Forelimb muscle (tissue), 1 donor: ENCODE measurements at places on chromosomes 11 and 22.

DNA sequence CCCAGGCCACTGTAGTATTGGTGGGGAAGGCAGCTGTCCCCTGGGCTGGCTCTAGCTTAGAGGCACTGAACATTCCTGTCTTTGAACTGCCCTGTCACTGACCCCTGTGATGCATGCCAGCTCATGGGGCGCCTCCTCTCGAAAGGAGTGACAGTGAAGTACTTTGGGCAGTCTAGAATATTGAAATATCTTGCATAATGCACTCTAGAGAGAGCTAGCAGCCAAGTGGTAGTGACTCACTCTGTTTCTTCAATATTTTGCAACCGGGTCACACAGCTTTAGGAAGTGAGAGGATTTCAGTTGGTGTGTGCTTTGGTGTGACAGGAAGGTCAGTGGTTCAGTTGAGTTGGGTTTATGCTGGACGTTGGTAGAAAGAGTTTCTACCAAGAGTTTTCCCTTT is 35.5 kb upstream of the ST14 start:
- no peak for DNase-seq

DNA sequence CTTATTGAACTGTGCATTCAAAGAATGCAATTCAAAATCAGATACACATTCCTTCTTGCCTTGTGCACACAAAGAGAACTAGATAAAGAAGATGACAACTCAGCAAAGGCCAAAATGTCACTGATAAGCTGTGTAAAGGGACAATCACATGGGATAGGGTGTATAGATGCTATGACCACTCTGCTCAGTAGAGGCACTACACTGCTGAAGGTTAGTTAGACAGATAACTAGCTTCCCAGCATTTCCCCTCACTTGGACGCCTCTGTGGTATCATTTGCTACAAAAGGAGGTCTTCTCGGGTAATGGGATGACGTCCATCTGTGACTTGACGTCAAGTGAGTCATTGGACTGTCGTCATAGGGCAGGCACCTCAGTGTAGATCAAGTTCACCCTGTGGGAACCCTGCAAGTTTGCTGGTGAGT is 424.9 kb upstream of the CCDC90B start:
- no peak for DNase-seq

DNA sequence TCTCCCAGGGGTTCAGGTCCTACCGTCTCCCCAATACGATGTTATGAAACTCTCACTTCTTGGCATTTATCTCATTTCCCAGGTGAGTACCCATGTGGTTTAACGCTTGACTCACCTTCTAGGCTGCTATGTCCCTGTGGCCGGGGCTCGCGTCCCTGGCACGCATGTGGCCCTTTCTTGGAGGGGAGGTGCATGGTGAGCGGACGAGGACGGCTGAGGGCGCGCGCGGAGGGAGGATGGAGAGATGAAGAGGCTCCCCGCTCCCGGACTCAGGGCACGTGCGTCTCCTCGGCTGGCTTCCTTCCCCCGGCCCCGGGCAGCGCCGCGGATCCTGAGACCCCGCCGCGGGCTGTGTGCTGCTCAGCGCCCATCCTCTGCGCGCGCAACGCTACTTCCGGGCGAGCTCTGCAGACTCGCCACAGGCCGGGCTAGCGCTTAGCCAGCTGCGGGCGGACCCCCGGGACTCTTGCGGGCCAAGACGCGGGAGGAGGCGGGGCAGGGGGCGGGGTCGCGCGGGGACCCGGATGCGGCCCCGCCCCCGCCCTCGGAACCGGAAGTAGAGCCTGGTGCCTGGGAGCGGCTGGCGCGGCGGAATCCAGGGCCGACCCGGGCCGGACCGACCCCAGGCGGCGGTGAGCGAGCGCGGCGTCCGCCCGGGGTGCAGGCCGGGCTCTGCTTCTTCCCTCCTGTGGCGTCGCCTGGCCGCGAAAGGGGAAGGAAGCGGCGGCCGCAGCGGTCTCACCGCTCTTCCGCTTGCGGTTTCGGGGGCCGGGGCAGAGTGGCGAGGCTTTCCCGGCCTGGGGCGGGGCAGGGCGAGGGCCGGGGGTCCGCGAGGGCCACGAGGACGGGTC is at the start of gene CTTN:
CTTN (plus strand) TSS at position 547 of the 851 bp plus-strand sequence. CDS start 8,769 bp downstream, outside the sequence.
- DNase-seq, result no peak

- no peak for DNase-seq
Measured at GRCh38 chr22:48233586-48233985, 1471.1 kb downstream of the TBC1D22A start.

DNA sequence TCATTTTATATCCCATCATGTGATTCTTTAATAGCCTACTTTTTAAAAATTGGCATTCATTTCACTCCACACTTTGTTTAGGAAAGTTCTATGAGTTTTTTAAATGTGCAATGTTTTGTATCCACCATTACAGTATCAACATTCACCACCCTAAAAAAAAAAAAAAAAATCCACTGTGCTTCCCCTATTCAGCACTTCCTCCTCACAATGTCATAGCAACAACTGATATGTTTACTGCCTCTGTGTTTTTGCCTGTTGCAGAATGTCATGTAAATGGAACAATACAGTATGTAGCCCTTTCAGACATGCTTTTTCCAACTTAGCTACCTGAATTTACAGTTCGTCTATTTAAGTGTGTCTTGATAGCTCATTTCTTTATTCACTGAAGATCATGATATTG is 754.2 kb downstream of the FAM181B start:
- no peak for DNase-seq

- no peak for DNase-seq
Measured at GRCh38 chr22:20011123-20011992, 5.3 kb downstream of the ARVCF start.

DNA sequence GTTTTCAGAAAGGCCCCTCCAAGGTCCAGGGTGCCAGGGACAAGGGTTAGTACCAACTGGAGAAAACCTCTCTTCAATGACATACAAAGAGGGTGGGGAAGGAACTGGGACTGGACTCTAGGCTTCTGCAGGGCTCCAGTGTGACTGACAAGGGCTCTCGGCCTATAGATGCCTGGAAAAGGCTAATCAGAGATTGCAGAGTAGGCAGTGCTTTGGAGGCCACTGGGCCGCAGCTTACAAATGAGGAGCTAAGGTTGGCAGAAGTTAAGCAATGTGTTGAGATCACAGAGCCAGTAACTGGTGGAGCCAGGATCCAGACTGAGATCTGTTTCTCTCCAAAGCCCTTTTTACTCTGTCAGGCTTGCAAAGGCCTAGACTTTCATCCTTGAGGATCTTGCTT is 7.4 kb upstream of the DGKZ start:
- no peak for DNase-seq

GRCh38 chr11:126308271-126308671 is 4.4 kb downstream of the DCPS start:
- no peak for DNase-seq

DNA sequence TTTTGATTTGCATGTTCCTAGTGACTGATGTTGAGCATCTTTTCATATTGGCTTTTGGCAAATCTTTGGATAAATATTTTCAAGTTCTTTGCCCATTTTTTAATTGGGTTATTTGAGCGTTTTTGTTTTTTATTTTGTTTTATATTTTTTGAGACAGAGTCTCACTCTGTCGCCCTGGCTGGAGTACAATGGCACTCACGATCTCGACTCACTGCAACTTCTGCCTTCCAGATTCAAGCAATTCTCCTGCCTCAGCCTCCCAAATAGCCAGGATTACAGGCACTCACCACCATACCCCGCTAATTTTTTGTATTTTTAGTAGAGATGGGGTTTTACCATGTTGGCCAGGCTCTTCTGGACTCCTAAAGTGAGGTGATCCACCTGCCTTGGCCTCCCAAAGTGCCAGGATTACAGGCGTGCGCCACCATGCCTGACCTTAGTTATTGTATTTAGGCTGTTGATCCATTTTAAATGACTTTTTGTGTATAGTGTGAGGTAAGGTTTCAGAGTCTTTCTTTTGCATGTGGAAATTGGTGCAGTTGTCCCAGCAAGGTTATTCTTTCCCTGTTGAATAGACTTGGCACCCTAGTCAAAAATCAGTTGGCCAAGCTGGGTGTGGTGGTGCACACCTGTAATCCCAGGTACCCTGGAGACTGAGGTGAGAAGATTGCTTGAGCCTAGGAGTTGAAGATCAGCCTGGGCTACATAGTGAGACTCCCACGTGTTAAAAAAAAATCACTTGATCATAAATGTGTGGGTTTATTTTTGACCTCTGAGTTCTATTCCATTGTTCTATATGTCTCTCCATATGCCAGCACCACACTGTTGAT is 23.7 kb upstream of the AIFM3 start:
- DNase-seq, result no peak

- no peak for DNase-seq
Measured at GRCh38 chr11:36427079-36427478, 83.0 kb downstream of the TRAF6 start.

DNA sequence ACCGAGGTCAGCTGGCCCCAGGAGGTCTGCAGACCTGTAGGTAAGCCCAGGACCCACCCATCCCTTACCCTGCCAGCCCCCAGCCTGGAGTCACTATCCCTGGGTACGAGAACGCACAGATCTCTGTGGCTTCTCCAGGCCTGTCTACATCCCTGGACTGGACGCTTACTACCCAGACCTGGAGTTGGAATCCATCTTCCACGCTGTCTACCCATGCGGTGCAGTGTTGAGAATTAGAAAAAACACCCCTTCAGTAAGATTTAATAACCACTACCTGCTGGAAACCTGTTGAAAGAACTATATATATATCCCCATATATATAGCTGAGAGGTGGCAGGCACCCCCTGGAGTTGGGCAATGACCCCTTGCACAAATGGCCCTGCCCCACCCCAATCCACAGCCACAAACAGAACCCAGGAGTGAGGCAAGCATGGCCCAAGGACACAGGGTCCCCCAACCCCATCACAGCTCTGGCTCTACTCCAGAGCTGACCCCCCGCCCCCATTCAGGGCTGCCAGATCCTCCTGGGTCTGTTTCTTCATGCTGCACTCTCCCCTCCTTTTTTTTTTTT is 17.7 kb upstream of the RGL4 start:
- no peak for DNase-seq

GRCh38 chr22:37611207-37611606 is 2.6 kb downstream of the GGA1 start:
- DNase-seq, result no peak

GRCh38 chr11:62061356-62062222 is 62.2 kb upstream of the INCENP start:
- DNase-seq, result no peak

DNA sequence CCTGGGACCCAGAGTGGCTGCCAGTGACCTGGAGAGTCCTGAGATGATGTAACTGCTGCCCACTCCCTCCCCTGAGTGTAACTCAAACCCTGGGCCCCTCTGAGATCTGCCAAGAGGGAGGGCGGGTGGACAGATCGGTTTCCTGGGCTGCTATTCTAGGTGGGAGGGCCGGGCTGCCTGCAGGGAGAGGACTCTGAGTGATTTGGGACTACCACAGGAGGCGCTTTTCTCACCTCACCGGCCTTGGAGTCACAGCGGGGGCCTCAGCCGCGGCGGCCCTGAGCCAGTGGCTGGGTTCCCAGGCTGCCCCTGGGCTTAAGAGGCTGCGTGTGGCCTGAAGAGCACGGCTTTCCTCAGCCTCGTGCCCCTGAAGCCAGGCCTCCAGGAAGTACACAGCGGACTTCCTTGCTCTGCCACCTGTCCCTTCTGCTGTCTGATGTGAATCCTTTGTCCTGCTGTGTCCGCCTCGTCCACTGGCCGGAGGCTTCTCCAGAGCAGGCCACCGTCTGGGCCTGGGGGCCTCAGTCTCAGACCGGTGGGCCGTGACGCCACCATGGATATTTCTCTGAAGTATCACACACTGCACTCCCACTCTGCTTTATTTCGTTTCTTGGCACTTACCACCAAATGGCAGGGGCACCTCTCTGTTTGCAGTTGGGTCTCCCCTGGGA is 11.5 kb downstream of the RELT start:
- no peak for DNase-seq

- no peak for DNase-seq
Measured at GRCh38 chr11:10139656-10140055, 154.4 kb downstream of the SBF2 start.

DNA sequence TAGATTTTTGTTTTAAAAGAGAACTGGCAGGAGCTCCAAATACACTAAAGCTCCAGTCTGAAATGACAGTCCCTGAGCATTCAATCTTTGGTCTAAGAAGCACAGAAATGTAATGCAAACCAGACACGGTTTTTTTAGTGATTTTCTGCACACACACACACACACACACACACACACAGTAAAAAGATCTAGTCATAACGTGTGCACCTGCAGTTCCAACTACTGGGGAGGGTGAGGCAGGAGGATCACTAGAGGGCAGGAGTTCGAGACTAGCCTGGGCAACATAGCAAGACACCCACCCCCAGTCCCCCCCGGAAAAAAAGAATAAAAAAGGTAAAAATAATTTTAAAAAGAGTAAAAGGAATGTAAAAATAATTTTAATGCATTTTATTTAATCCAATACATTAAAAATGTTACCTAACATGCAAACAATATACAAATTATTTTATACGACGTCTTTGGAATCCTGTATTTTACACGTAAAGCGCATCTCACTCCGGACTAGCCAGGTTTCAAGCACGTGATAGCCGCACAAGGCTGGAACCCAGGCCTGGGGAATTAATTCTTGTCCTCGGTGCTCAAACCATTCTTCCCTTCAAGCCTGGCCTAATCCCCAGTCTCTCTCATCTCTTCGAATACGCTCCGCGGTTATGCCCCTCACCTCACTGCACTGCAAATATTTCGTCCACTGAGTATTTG is 762 bp upstream of the TBC1D22A start:
- DNase-seq, result no peak

DNA sequence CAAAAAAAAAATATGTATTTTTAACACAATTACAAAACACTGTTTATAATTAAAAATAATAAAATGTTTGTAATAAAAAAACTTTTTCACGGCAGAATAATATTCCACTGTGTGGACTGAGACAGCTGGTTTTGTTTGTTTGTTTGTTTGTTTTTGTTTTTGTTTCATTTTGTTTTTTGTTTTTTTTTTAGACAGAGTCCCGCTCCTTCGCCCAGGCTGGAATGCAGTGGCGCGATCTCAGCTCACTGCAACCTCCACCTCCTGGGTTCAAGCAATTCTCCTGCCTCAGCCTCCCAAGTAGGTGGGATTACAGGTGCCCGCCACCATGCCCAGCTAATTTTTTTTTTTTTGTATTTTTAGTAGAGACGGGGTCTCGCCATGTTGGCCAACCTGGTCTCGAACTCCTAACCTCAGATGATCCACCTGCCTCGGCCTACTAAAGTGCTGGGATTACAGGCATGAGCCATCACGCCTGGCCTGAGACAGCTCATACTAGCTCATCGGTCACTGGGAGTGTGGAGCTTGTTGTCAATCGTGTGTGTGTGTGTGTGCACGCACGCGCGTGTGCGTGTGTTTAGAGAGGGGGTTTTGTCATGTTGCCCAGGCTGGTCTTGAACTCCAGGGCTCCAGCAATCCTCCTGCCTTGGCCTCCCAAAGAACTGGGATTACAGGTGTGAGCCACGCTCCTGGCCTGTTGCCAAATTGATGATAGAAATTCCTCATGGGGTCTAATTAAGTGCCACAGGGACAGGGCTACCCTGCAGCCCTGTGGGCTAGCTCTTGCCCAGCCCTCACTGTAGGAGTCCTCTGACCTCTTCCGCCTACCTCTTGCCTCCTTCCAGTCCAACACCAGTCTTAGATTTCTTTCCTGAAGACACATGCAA is 7.2 kb upstream of the AIFM3 start:
- DNase-seq, result no peak

GRCh38 chr11:118057251-118058145 is 19.4 kb upstream of the TMPRSS4 start:
- no peak for DNase-seq

- no peak for DNase-seq
Measured at GRCh38 chr11:73374151-73374550, 2.0 kb upstream of the RELT start.
